ENCODE measurements at places on chromosomes 11 and 22. TPM values are rescaled to one million over a fixed set of nuclear protein-coding genes. Genes with fewer than 3 reads are reported as not detected.

The ARHGAP20 gene
- 3.5 TPM for total RNA-seq

The HEPN1 gene
- total RNA-seq = 0.41 TPM

The LRRC32 gene
- 214 TPM for total RNA-seq

The MN1 gene
- total RNA-seq = 39.8 TPM

The OR52A1 gene
- total RNA-seq = not detected

The CPT1B gene
- total RNA-seq = 21.4 TPM

The NLRP6 gene
- 6.6 TPM for total RNA-seq

The XRCC6 gene
- 131 TPM for total RNA-seq

The OR52R1 gene
- not detected for total RNA-seq

The CASP5 gene
- not detected for total RNA-seq

The MGAT3 gene
- 3.2 TPM for total RNA-seq

The CYP2D6 gene
- not detected for total RNA-seq

The FBLN1 gene
- 972 TPM for total RNA-seq

The AIFM3 gene
- total RNA-seq = 5.8 TPM

The LRP4 gene
- 21.2 TPM for total RNA-seq

The PKDREJ gene
- total RNA-seq = not detected

The CCDC116 gene
- not detected for total RNA-seq

The SOX10 gene
- total RNA-seq = 0.95 TPM

The PKP3 gene
- 5.9 TPM for total RNA-seq

The ZP1 gene
- not detected for total RNA-seq

The OR4D5 gene
- total RNA-seq = not detected

The BTBD18 gene
- total RNA-seq = not detected

The IFITM1 gene
- 220 TPM for total RNA-seq

The TOP3B gene
- total RNA-seq = 26.0 TPM

The GRK3 gene
- total RNA-seq = 4.4 TPM

The SYT9 gene
- not detected for total RNA-seq

The NFAM1 gene
- 4.4 TPM for total RNA-seq

The ARHGAP1 gene
- total RNA-seq = 159 TPM

The NTM gene
- not detected for total RNA-seq

The MMP8 gene
- not detected for total RNA-seq

The DDX17 gene
- 682 TPM for total RNA-seq

The GLB1L3 gene
- total RNA-seq = not detected

The DLG2 gene
- 16.4 TPM for total RNA-seq

The OR5B21 gene
- total RNA-seq = not detected

The OR52I1 gene
- total RNA-seq = not detected

The MB gene
- total RNA-seq = not detected

The TMPRSS5 gene
- 2.0 TPM for total RNA-seq

The MUC6 gene
- 13.1 TPM for total RNA-seq

The NLRP14 gene
- not detected for total RNA-seq

The MS4A1 gene
- not detected for total RNA-seq

The MUC5B gene
- not detected for total RNA-seq
